ENCODE measurements at places on chromosomes 12 and 14.

GRCh38 chr12:11795192-11795912 lies 145.9 kb downstream of the ETV6 start:
- DNase-seq, result no peak

GRCh38 chr12:116337312-116337711 lies 59.8 kb upstream of the MED13L start:
- DNase-seq, result no peak

DNA sequence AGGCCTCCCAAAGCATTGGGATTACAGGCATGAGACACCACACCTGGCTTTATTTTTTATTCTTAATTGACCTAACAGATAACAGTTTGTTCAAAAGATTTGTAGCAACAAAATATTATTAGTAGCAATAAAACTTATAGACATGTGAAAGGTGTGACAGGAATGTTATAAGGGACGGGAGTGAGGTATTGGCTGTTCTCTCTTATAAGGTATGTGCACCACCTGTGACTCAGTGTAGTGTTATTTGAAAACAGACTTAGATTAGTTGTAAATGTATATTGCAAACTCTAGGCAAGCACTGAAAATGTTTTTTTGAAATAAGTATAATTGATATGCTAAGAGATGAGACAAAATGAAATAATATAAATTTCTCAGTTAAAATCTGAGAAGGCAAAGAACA lies 57.8 kb downstream of the KLRG1 start:
- DNase-seq, result no peak

- DNase-seq, result no peak
Observed at GRCh38 chr14:56687123-56687522, 107.5 kb downstream of the TMEM260 start.

DNA sequence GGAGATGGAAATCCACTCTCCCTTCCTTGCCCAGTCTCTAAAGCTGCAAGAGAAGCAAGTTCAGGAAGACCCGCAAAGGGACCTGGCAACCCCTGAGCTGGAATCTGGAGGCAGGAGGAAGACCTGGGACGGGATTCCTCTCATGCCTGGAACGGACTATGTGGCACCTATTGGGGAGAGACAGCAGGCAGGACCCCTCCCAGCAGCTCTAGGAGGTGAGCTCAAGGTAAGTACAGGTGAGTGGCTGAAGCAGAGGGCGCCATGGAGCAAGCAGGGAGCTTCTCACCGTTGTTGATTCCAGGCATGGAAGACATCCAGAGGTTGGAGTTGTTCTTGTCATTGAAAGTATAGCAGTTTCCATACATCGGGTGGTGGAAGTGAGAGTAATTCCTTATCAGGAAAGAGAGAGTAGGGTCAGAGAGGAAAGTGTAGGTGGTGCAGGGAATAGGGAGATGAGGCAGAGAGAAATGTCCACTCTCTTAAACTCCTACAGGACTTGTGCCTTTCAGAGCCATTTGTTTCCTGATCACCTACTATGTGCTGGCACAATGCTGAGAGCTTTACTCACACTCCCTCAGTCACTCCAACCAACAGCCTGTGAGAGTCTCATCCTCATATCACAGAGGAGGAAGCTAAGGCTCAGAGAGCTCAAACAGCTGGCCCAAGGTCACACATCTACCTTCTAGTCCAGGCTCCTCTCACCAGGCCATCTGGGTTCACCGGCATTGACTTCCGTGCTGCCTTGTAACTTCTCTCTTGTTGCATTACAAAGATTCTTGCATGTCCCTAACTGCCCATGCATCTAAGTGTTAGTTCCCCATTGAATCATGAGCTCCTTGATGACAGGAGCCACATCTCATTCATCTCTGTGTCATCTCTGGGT lies 13.9 kb upstream of the TNFRSF1A start:
- DNase-seq, result no peak

- DNase-seq, result no peak
Observed at GRCh38 chr12:46556819-46557524, 184.4 kb upstream of the SLC38A2 start.

GRCh38 chr12:114656906-114657596 lies 26.9 kb downstream of the TBX3 start:
- DNase-seq, result no peak

- DNase-seq, result peak; percentile 76
Observed at GRCh38 chr12:3752741-3753486, at the start of gene CRACR2A. TSS of gene CRACR2A (minus strand) at chr12:3753109. CDS start at chr12:3696999, 56,110 bp downstream.

DNA sequence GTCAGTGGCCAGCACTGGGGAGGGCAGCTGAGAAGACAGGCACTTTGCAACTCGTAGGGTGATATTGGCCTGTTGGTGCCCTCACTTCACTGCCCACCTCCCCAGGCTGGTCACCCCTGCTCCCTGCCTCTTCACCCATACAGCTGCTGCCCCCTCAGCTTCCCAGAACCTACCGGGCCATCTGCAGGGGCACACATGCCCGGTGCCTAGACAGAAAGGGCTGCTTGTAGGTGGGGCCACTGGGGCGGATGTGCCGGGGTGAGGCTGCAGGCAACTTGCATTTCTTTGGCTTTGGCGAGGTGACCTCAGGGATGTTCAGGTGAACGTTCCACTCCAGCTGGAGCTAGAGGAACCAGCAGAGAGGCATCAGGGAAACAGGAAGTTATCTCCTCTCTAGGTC lies 17.2 kb downstream of the FAM186B start:
- DNase-seq, result no peak

DNA sequence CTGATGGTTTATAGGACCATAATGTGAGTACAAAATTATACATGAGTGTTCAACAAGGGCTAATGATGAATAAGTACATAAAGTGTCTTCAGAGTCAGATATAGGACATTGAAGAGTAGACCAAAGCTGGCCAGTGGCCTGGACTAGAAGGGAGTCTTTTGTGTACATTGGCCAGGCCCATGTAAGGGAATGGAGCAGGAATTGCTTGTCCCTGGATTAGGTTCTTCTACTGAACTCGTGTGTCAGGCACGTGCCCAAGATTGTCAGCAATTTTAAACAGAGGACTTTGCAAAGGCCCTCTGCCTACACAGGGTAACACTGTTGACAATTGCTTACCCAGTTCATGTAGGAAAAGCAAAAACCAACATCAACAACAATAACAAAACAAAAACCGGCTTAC lies 196.0 kb upstream of the SEL1L start:
- DNase-seq, result no peak

DNA sequence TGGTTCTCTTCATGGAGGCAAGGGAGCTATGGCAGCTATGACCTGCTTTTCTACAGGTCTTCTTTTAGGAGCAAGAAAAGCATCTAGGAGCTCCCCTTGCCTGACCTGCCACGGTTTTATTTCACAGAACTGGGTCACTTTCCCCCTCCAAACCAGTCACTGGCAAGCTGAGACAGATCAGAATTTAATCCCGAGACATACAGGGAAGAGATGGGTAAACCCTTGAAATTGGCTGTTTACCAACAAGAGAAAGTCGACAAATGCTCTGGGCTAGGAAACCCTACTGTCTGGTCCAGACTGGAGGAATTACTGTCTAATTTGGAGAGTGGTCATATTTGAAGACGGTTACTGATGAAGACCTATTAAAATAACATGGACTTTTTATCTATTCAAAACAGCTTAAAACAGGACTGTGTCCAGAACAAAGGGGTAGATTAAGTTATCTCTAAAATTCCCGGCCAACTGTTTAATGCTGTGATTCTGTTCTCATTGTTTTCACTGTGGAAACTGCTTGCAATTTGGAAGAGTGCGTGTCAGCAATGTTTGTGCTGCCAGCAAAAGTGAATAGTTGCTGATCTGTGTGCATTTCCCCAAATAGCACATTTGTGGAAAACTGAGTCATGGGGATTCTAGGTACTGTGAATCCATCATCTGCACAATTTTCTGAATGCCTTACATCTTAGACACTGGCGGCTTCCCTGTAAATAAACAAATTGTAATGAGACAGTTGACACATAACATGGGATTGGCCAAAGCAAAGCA lies 73.4 kb upstream of the EEA1 start:
- no peak for DNase-seq
